Transverse colon (tissue), 4 donors: ENCODE measurements at places on chromosomes 16 and 17.
A peak's percentile ranks its signal among the peaks of the same experiment; 100 is the strongest.

- DNase-seq, result peak; percentile 91
- H3K36me3 ChIP-seq, result no peaks in the 10 kb centered on the region
- no peaks in the 10 kb centered on the region for H3K27me3 ChIP-seq
- peak overlapping the region; percentile 72 for H3K27ac ChIP-seq
- peaks cover 64% of the 10 kb centered on the region for H3K4me1 ChIP-seq
These were observed 30.9 kb downstream of the PGS1 start for GRCh38 chr17:78409191-78409928.

DNA sequence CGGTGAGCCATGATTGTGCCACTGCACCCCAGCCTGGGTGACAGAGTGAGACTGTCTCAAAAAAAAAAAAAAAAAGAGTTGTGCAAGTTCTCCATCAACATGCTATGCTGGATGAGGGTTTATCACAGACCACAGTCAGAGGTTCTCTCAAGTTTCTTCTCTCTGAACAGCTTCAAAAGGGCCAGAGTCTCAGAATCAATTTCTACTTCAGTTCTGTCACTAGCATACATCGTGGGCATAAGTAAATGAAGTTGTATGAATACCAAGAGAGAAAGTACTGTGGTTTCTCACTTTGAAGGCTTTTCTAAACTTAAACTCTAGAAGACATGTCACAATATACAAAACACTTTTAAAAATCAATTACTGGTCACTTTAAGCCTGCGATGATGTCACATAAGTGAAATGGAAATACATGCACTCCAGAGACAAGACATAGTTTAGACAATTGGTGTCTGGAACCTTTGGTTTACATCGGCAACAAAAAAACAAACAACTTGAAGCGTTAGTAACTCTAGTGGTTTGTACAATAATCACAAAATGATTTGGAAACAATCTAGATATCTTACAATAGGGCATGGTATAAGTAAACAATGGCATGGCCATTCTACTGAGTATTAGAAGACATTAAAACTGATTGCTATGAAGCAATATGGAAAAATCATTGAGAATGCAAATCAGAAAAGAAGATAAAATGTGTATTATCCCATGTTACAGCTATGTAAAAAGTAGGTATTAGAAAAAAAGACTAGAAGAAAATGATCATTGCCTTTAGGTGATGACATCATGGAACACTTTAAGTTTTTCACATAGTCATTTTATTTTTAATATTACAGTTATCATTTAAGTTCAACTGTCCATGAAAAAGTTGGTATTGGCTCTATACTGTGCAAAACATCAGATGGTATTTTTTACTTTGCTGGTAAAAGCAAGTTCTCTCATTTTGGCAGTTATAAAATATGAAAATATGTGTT lies 232.3 kb downstream of the ZFHX3 start:
- H3K4me3 ChIP-seq, result no peak overlapping the region
- no peaks in the 10 kb centered on the region for H3K36me3 ChIP-seq
- peaks cover 5% of the 10 kb centered on the region for H3K4me1 ChIP-seq
- no peak for DNase-seq

DNA sequence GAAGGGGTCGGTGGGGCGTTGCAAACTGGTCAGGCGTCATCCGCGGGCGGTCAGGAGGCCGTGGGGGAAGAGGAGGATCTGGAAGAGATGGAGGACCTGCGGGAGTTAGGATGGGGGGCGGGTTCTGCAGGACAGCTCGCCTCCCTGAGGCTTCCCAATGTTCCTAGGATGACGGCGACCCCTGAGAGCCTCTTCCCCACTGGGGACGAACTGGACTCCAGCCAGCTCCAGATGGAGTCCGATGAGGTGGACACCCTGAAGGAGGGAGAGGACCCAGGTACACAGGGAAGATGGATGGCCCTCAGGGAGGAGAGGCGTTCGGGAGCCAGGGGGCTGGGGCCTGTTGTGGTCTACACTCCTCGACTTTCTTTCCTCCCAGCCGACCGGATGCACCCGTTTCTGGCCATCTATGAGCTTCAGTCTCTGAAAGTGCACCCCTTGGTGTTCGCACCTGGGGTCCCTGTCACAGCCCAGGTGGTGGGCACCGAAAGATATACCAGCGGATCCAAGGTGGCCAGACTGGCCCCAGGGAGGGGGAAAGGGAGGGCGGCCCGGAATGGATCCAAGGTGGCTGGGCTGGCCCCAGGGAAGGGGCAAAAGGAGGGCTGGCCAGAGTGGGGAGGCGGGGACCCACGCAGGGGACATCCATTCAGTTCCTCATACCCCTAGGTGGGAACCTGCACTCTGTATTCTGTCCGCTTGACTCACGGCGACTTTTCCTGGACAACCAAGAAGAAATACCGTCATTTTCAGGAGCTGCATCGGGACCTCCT lies 839 bp downstream of the PLD2 start:
- peaks cover 16% of the 10 kb centered on the region for H3K4me1 ChIP-seq
- H3K4me3 ChIP-seq, result peak overlapping the region; percentile 74
- no peaks in the 10 kb centered on the region for H3K36me3 ChIP-seq
- peak overlapping the region; percentile 82 for H3K27ac ChIP-seq

- peaks cover 23% of the 10 kb centered on the region for H3K27me3 ChIP-seq
- H3K36me3 ChIP-seq, result no peaks in the 10 kb centered on the region
- no peak for DNase-seq
These were observed 321.4 kb upstream of the TNRC6C start for GRCh38 chr17:77636835-77637817.

GRCh38 chr17:35241520-35241919 lies 1.4 kb upstream of the SLFN5 start:
- peaks cover 7% of the 10 kb centered on the region for H3K4me1 ChIP-seq
- no peak overlapping the region for H3K4me3 ChIP-seq
- peaks cover 15% of the 10 kb centered on the region for H3K27me3 ChIP-seq
- no peaks in the 10 kb centered on the region for H3K36me3 ChIP-seq

- no peaks in the 10 kb centered on the region for H3K36me3 ChIP-seq
- DNase-seq, result peak; percentile 78
- H3K27ac ChIP-seq, result peak overlapping the region; percentile 95
These were observed 1.2 kb upstream of the COG1 start for GRCh38 chr17:73191443-73192205.

DNA sequence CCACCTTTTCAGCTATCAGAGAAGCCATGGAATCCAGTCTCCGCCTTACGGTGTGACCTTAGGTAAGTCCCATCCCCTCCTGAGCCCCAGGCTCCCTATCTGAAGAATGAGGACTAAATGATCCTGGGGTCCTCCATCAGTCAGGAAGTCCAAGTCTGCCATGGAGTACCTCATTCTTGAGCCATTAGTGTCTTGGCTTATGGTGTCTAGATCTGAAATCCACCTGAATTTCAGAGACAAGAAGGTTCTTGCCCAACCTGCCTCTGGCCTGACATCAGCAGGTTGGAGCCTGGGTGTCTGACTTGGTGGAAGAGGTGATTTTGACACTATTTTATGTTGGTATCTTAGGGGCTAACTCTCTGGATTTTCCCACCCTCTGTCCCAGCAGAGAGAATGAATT lies 47.1 kb downstream of the CNGB1 start:
- no peak overlapping the region for H3K4me3 ChIP-seq
- H3K4me1 ChIP-seq, result no peaks in the 10 kb centered on the region
- no peaks in the 10 kb centered on the region for H3K27me3 ChIP-seq
- H3K36me3 ChIP-seq, result no peaks in the 10 kb centered on the region
- DNase-seq, result no peak

DNA sequence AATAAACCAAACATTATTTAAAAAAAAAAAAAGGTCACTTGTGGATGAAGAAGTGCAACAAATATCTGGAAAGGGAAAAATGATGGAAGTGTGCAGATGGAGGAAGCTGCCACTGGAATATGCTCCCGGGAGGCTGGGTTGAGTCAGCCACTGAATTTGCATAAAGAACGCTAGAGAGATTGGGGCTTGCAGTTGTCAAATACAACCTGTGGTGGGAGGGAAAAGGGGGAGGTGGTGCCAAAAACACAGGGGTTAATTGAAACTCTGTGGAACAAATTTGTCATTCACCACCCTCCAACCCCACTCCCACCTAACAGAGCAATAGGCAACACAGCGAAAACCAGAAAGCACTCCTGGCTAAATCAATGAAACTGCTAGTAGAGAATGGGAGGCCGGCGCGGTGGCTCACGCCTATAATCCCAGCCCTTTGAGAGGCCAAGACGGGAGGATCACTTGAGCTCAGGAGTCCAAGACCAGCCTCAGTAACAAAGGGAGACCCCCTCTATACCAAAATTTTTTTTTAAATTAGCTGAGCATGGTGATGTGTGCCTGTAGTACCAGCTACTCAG lies 37.6 kb upstream of the RPL38 start:
- no peaks in the 10 kb centered on the region for H3K4me1 ChIP-seq
- no peak overlapping the region for H3K4me3 ChIP-seq
- peaks cover 12% of the 10 kb centered on the region for H3K27me3 ChIP-seq
- H3K27ac ChIP-seq, result no peak overlapping the region
- DNase-seq, result no peak

DNA sequence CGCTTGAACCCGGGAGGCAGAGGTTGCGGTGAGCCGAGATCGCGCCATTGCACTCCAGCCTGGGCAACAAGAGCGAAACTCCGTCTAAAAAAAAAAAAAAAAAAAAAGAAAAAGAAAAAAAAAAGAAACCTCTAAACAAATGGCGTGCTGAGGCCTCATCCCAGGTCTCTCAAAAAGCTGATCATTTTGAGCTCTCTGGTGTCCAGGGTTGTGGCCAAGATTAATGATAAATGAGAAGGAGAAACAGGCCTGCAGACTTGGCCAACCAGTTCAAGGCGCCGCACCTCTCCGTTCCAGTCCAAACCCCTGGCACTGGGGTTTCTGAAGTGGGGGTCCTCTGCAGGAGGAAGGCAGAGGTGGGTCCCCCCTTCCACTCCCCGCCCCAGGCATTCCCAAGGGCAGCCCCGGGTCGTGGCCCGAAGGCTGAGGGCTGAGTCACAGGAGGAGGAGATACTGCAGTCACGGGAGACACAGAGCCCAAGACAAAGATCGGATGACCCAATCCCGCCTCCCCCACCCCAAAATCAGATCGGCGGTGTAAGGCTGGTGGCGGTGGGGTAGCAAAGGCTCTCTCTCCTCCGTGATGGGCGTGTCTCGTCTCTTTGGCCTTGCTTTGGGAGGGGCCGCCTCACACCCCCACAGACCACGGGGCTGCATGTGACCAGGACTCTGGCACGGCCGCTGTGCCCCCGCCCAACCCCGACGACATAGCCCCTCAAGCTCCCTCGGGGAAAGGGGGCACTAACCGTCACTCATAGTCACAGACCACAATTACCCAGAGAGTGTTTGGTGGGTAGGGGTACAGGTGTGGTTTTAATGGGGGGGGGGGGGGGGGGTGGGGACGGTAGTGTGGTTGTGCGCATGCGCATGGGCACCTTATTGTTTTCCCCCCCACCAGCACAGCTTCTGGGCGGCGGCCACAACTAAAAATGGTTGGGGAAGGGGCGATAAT lies 1.1 kb downstream of the VAT1 start:
- H3K27ac ChIP-seq, result peak overlapping the region; percentile 88
- H3K4me1 ChIP-seq, result peaks cover 46% of the 10 kb centered on the region
- H3K4me3 ChIP-seq, result peak overlapping the region; percentile 87
- peaks cover 3% of the 10 kb centered on the region for H3K27me3 ChIP-seq

GRCh38 chr16:12141073-12141951 lies 164.8 kb downstream of the SNX29 start:
- no peaks in the 10 kb centered on the region for H3K36me3 ChIP-seq
- no peaks in the 10 kb centered on the region for H3K27me3 ChIP-seq
- DNase-seq, result no peak
- no peak overlapping the region for H3K4me3 ChIP-seq
- no peak overlapping the region for H3K27ac ChIP-seq

- H3K36me3 ChIP-seq, result no peaks in the 10 kb centered on the region
- H3K27ac ChIP-seq, result no peak overlapping the region
- peaks cover 43% of the 10 kb centered on the region for H3K4me1 ChIP-seq
- no peak overlapping the region for H3K4me3 ChIP-seq
- H3K27me3 ChIP-seq, result no peaks in the 10 kb centered on the region
These were observed 28.6 kb downstream of the ANKRD40 start for GRCh38 chr17:50679008-50679544.

GRCh38 chr17:3546521-3546920 lies 11.1 kb downstream of the TRPV3 start:
- no peak overlapping the region for H3K27ac ChIP-seq
- peak; percentile 29 for DNase-seq
- H3K36me3 ChIP-seq, result no peaks in the 10 kb centered on the region
- H3K4me1 ChIP-seq, result peaks cover 5% of the 10 kb centered on the region
- no peaks in the 10 kb centered on the region for H3K27me3 ChIP-seq

DNA sequence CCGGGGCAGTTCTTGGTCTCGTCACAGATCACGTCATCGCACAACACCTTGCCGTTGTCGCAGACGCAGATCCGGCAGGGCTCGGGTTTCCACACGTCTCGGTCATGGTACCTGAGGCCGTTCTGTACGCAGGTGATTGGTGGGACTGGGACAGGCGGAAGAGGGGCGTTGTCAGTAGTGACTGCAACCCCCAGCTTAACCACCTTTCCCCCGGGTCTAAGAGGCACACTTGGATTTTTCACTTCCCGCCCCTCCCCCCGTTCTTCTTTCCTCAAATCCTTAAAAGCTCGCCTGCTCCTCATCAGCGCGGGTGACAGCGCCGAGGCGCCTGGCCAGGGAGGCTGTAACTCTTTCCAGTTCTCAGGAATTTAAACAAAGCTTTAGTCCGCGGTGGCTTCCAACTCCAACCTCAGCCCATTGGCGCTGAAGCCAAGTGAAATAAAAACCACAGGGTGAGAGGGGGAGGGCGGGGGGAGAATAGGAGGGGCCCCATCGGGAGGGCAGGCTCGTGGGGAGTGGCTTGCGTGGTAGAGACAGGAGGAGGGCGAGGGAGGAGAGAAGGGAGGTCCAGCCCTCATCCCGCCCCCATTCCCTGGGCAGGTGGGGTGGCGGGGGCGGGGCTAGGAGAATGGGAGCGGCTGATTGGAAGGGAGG lies 1.5 kb downstream of the COL1A1 start:
- peak overlapping the region; percentile 43 for H3K4me3 ChIP-seq
- DNase-seq, result peak; percentile 91
- no peaks in the 10 kb centered on the region for H3K36me3 ChIP-seq
- H3K27ac ChIP-seq, result peak overlapping the region; percentile 90
- H3K4me1 ChIP-seq, result peaks cover 68% of the 10 kb centered on the region
- peaks cover 51% of the 10 kb centered on the region for H3K27me3 ChIP-seq

- no peak for DNase-seq
- H3K36me3 ChIP-seq, result no peaks in the 10 kb centered on the region
- H3K27me3 ChIP-seq, result no peaks in the 10 kb centered on the region
- H3K4me3 ChIP-seq, result peak overlapping the region; percentile 15
- peak overlapping the region; percentile 45 for H3K27ac ChIP-seq
- peaks cover 6% of the 10 kb centered on the region for H3K4me1 ChIP-seq
These were observed 40.1 kb downstream of the ZNF276 start for GRCh38 chr16:89761304-89761922.

- no peaks in the 10 kb centered on the region for H3K36me3 ChIP-seq
- DNase-seq, result no peak
- H3K4me3 ChIP-seq, result no peak overlapping the region
These were observed 118.6 kb downstream of the PRKCA start for GRCh38 chr17:66420961-66421371.

- no peaks in the 10 kb centered on the region for H3K36me3 ChIP-seq
- H3K4me1 ChIP-seq, result no peaks in the 10 kb centered on the region
- DNase-seq, result peak; percentile 31
These were observed 25.0 kb downstream of the GABARAPL2 start for GRCh38 chr16:75590920-75591843.

GRCh38 chr17:2551928-2552327 lies 40.2 kb upstream of the METTL16 start:
- no peak overlapping the region for H3K4me3 ChIP-seq
- peaks cover 5% of the 10 kb centered on the region for H3K27me3 ChIP-seq
- H3K4me1 ChIP-seq, result no peaks in the 10 kb centered on the region
- no peaks in the 10 kb centered on the region for H3K36me3 ChIP-seq
- H3K27ac ChIP-seq, result no peak overlapping the region
- no peak for DNase-seq

GRCh38 chr16:46688654-46689364 lies at the start of gene VPS35:
TSS of gene VPS35 (minus strand) at chr16:46689178. CDS start at chr16:46689133, 45 bp downstream.
- H3K36me3 ChIP-seq, result no peaks in the 10 kb centered on the region
- peaks cover 53% of the 10 kb centered on the region for H3K4me1 ChIP-seq

- H3K4me1 ChIP-seq, result peaks cover 14% of the 10 kb centered on the region
- H3K36me3 ChIP-seq, result no peaks in the 10 kb centered on the region
- no peak for DNase-seq
- no peaks in the 10 kb centered on the region for H3K27me3 ChIP-seq
- H3K27ac ChIP-seq, result no peak overlapping the region
These were observed 76.3 kb downstream of the TANC2 start for GRCh38 chr17:63042256-63042812.
